ENCODE measurements at places on chromosomes 7 and 10.

DNA sequence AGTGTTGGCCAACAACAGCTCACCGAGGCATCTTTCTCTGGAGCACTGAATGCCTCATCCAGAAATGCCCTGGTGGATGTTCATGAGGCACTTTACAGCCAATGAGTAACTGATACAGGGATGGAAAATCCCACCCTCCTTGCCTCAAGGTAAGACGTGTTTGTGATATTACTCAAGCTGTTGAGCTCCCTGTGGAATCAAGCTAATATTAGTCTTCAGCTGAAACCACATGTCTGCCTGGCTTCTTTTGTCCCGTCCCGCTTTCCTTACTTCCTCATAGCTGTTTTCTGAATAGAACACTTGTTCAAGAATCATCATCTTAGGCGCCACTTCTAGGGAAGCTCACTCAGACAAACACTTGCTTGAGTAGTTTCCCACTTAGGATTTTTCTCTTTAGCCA, 422.4 kb downstream of the INHBA start:
- no peak for DNase-seq

DNA sequence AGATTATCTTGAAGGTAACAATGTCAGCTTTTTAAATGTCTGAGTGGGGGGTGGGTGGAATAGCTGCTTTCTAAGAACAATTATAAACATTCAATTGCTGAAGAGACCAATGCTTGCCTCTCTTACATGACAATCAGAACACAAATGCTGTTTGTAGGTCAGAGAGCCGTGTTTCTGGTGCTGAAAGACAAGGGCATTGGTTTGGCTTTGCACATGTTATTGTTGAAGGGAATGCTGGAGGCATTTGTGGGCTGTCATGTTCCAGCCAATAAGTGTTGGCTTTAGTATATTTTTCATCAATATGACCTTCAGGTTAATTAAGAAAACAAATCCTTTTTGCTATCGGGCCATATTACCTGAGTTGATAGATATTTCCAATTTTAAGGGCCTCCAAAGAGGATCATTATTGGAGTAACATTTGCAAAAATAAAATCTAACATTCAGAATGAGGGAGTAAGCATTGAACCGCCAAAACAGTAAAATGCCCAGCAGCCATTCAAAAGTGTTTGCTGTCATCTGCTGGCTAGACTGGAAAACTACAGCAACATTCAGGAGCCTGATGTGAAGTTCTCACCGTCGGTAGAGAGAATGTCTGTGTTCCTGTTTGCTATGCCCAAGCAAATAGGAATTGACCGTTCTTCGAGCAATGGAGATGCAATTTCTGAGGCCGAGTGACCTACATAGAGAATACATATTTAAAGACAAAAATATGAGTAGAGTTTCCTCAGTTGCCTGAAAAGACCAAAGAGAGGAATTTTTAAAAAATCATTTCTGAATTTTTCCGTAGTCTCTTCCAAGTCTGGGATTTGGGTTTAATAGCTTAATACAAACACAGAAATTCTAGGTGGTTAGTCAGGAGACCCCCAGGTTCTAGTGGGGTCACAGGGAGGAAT, 118.9 kb downstream of the APBB1IP start:
- peak; percentile 54 for DNase-seq

DNA sequence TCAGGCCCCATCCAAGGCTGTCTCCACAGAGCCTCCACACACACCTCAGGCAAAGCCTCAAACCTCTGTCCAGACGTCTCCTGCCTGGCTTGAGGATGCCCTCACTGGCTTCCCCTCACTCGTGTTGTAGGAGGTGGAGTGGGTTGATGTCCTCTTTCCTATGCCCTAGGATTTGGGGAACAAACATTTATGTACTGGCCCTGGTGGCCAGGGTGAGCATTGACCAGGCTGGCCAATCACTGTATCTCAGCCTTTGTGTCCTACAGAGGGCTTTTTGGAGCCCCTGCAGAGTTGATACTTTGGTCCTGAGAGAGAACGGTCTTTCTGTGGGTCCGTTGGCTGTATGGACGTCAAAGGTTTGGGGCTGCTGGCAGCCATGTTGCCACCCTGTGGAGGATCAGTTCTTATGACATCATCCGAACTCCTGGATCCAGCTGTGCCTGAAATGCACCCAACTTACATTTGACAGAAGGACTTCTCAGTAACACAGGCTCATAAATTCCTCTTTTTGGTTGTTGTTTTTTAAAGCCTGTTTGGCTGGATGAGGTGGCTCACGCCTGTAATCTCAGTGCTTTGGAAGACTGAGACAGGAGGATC, 2.3 kb upstream of the GRID2IP start:
- no peak for DNase-seq

- DNase-seq: peak; percentile 94
Observed at GRCh38 chr10:123274306-123275135, 120.3 kb downstream of the BUB3 start.

- no peak for DNase-seq
Observed at GRCh38 chr10:114632869-114633715, 25.0 kb downstream of the ABLIM1 start.

DNA sequence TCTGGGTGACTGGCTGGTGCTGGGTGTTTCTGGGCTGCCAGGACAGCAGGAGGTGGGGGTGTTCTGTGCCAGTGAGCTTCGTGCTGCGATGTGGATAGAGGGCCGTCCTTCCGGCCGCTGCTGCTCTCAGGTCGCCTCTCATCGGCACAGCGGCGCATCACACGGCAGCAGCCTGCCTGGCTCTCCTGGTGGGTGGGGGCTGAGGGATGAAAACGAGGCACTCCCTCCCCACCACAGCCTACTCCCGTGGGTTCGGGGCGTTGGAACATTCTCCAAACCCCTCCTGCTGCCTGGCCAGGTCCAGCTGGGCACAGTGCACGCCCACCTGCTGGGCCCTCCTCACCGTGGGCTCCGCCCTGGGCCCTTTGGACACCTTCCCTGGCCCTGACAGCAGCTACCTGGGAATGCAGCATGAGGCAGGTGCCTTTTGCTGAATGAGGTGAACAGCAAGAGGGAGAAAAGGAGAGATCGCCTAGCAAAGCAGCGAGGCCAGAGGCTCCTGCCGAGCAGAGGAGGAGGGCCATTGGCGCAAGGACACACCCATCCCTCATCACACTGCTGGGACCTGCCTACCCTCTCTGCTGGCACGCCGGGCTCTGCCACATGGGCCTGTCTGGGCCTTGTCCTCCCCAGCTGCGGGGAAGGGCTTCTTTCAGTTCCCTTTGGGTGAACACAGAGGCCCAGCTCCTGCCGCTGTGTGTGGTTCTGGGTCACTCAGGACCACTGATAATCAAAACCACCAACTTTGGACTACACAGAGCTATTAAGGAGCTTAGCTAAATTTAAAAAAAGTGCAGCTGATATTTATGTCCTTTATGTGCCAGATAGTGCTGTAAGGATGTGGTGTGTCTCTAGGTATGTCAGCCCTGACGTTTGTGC, 33.4 kb downstream of the INPP5A start:
- DNase-seq: no peak

- DNase-seq: no peak
Observed at GRCh38 chr10:36647540-36647939, 477.9 kb upstream of the ANKRD30A start.

DNA sequence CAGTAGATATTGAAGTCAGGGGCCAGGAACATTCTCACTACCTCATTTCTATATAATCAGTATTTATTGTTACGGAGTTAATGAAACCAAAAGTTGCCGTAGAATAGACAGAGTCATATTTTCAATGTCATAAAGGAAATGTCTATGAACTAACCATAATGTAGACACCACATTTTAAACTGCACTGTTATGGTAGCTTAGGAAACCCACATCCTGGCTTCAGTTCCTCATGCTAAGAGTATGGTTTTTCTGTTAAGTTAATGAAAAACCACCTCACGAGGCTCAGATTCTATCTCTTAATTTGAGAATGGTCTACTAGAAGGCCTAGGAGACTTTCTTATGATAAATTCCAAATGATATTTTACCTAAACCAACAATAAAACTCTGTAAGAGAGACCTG, 166.5 kb downstream of the TMEM26 start:
- no peak for DNase-seq
